AG04449 (cell line): ENCODE measurements at places on chromosomes 6 and 20.

DNA sequence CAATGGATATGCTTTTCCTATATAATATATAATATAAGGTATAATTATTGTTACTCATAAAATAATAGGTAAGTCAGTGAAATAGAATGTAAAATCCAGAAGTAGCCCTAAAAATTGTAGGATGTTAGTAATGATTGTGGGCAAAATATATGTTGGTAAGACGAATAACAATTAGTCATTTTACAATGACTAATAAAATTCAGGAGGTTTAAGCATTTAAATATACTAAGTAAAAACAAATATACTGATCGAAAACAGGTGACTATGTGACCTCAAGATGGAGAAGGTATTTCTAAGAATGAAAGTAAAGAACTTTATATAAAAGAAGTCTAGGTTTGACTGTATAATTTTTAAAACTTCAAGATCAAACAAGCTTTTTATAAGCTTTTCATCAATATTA is 28.9 kb downstream of the FUCA2 start:
- DNase-seq = no peak

DNA sequence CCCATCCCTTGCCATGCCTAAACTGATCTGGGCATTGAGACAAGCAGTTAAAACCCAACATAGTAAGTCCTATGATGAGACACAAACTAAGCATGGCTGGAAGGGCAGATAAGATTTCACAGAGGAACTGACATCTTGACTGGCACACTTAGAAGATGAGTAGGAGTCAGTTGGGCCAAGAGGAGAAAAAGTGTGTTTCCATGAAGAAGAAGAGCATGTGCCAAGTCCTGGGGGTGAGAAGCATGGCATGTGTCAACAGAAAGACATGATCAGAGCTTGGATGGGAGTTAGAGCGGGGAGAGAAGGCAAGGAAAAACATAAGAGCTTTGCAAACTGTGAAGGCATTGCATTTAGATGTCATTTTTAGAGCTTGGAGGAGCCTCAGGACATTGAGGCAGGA is 68.0 kb downstream of the ESR1 start:
- no peak for DNase-seq

- no peak for DNase-seq
Observed at GRCh38 chr20:51854921-51855320, 52.6 kb upstream of the SALL4 start.

- no peak for DNase-seq
Observed at GRCh38 chr6:21971541-21971940, 325.3 kb downstream of the PRL start.
